HS-5 (cell line): ENCODE measurements at places on chromosomes 2 and 18.

- no peak for DNase-seq
Observed at GRCh38 chr2:141714496-141714895, 416.3 kb downstream of the LRP1B start.

- no peak for DNase-seq
Observed at GRCh38 chr18:46892842-46893241, 24.5 kb downstream of the PIAS2 start.

GRCh38 chr2:37321029-37321682 lies 3.5 kb downstream of the PRKD3 start:
- no peak for DNase-seq

- no peak for DNase-seq
Observed at GRCh38 chr18:59358414-59358711, 702 bp downstream of the LMAN1 start.

DNA sequence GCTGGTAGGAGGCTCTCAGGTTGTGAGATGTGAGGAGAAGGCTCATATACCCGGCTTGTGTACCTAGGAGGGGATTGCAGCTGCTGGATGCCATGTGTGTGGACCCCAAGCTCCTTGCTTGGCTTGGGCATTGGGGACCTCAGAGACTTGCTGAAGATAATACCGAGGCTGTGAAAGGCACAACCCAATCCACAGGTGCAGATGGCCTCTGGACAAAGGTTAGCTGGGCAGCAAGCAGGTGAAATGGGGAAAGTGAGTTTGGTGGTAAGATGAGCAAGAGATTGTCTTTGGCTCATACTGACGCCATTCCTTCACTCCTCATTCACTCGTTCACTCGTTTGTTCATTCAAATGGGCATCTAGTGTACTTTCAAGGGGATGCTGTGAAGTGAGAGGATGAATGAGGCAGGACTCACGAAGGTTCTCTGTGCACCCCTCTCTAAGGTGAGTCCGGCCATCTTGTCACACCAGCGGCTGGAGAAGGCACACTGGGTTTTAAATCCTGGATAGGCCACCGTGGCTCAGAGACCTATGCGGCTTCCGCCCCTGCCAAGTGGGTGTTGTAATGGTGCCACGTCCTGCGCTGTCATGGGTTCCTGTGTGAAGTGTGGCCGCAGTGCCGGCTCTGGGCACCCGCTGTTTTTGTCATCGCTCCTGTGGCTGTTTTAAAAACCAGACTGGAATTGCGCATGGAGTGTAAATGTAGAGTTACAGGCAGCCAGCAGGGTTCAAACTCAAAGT lies 13.7 kb downstream of the FBLN7 start:
- no peak for DNase-seq

- DNase-seq = no peak
Observed at GRCh38 chr18:61808286-61808685, 84.5 kb downstream of the RNF152 start.
